ENCODE measurements at places on chromosomes 5 and 9.

- DNase-seq = no peak
These were observed 106.8 kb downstream of the PDE6A start for GRCh38 chr5:149837680-149838269.

GRCh38 chr5:176904276-176904675 is 5.1 kb upstream of the HK3 start:
- no peak for DNase-seq

DNA sequence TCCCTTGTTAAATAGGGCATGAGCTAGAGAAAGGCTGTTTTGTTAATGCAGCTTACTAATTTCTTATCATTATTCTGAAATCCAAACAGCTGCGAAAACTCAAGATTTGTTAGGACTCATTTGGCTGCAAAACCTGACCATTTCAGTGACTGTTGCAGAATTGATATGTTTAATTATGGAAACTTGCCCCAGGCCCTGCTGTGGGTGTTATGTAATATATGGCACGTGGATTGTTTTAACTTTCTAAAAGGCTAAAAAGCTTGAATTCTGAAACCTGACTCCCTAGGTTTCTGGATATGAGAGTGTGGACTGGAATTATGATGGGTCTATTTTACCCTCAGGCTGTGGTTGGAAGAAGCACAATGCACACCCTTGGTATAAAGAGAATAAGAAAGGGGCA is 4.4 kb downstream of the IL9 start:
- no peak for DNase-seq

- DNase-seq = no peak
These were observed 452.1 kb downstream of the TUSC1 start for GRCh38 chr9:25225938-25226760.

- no peak for DNase-seq
These were observed 101.9 kb downstream of the FBXL7 start for GRCh38 chr5:15601853-15602252.

GRCh38 chr5:80220245-80220897 is 35.5 kb downstream of the SERINC5 start:
- DNase-seq = no peak

- no peak for DNase-seq
These were observed 685 bp downstream of the SLC24A2 start for GRCh38 chr9:19788152-19788551.

DNA sequence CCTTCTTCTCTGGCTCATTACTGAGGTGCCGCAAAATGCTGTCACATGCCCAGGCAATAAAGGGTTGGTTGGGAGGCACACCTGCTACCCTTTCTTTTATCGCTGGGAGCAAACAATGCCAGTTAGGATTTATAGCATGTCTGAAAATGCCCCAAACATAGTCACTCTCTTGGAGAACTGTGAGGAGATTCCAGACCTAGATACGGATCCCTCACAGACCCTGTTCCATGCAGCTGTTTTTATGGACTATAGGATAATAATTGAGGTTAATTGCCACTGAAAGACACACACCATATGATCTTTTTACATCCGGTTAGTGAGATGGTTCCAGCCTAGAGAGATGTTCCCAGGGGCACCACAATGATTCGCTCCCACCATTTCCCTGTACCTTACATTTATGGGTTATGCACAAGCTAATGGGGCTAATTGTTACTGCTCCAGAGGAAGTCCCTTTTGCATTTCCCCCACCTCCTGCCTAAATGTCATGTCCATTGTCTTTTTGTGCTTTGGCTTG is 318.1 kb downstream of the PIK3R1 start:
- DNase-seq = no peak

DNA sequence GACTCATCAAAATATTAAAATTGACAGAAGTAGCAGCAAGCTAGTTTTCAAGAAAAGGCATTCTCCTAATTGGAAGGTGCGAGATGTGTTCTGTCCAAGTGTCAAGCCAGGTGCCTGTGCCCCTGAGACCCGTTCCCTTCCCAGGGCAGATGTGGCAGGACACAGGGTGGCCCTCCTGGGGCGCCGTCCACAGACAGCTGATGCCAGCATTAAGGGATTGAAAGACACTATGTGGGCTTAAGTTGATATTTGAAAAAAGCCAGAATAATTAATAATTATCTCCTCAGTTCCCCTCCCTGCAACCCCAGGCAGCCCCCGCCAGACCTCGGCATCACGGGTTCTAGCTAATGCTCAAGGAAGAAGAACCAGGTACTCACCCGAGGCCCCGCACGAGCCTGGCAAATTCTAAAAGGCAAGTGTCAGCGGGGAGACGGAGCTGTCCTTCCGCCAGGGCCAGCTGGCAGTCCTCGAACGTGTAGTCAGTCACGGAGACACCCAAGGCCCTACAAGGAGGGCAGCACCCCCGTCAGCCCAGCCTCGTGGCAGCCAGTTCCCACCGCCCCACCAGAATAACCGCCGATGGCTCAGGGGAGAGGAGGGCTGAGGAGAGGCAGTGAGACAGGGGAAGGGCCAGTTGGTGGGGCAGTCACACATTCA is 29.1 kb upstream of the SLC6A3 start:
- DNase-seq = no peak

- DNase-seq = peak; percentile 2
These were observed 74.1 kb upstream of the SH3PXD2B start for GRCh38 chr5:172528440-172528839.

- no peak for DNase-seq
These were observed 40.4 kb downstream of the PCSK5 start for GRCh38 chr9:75930730-75931321.

GRCh38 chr5:132259069-132259851 is 1.8 kb downstream of the PDLIM4 start:
- DNase-seq = peak; percentile 62

DNA sequence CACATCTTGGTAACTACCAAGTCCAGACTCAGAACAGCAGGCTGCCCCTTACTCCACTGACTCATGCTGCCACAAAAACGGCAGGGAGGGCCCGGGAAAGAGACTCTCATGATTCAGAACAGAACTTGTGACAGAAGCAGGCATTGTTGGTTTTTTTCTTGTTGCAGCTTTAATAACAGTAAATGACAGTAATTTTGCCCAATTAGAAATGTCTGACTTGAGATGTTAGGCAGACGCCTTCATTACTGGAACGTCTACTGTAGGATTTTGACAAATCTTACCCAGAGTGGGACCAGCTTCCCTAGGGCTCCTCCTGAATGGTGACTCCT is 77.9 kb downstream of the SEMA5A start:
- DNase-seq = peak; percentile 79

DNA sequence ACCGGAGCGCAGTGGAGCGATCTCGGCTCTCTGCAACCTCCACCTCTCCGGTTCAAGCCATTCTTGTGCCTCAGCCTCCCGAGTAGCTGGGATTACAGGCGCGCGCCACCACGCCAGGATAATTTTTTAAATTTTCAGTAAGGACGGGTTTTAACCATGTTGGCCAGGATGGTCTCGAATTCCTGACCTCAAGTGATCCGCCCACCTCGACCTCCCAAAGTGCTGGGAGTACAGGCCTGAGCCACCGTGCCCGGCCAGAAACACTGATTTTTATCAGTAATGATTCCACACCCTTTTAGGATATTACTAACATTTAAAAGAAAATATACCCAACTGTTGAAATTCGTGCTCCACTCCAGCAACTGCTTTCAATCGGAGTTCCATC is 464 bp upstream of the FAM151B start:
- no peak for DNase-seq

DNA sequence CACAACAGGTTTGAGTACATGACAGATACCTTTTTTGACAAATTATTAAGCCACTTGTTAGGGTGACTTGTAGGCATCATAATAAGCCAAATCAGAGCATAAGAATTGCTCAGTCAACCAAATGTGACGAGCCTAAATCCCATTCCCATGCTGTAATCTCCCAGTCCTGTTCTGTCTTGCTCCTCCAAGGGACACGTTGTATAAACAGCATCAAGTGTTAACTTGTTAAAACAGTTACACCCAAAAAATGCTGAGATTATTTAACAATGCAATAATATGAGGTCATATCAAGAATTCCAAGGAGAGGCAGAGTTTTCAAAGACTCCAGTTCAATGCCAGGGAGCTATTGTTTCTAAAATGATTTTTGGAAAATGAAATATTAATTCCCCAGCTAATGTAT is 76.2 kb downstream of the SH3TC2 start:
- no peak for DNase-seq

GRCh38 chr5:100667161-100667630 is 132.0 kb downstream of the FAM174A start:
- no peak for DNase-seq

GRCh38 chr9:131513177-131513576 is 10.5 kb downstream of the POMT1 start:
- DNase-seq = no peak

- DNase-seq = no peak
These were observed 13.7 kb upstream of the ADAMTS16 start for GRCh38 chr5:5126444-5126843.

GRCh38 chr9:114372921-114373448 is 14.8 kb downstream of the AKNA start:
- DNase-seq = no peak

- no peak for DNase-seq
These were observed 367.9 kb downstream of the CYLC2 start for GRCh38 chr9:103362986-103363385.

DNA sequence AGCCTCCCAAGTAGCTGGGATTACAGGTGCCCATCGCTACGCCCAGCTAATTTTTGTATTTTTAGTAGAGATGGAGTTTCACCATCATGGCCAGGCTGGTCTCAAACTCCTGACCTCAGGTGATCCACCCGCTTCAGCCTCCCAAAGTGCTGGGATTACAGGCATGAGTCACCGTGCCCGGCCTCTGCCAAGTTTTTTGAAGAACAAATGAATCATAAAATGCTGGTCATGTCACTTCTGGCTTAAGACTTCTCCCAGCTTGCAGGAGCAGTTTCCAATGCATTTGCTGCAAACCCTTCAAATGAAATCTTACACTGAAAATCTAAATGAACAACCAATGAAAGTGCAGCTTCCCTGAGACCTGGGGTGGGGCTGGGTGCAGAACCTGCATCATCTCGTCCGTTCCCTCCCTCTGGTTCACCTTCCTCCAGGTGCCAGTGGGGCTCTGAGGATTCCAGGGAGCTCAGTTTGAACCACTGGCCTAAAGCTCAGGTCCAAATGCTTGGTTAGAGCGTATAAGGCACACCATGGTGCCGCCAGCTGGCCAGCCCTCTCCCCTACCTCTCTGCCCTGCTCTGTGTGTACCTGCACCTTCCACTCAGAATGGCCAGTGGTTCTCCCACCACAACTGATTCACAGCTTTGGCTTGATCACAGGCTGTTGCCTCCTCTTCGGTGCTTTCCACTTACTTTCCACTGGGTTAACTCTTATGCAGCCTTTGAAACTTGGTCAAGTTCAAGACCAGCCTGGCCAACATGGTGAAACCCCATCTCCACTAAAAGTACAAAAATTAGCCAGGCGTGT is 39.8 kb upstream of the FUBP3 start:
- DNase-seq = no peak

DNA sequence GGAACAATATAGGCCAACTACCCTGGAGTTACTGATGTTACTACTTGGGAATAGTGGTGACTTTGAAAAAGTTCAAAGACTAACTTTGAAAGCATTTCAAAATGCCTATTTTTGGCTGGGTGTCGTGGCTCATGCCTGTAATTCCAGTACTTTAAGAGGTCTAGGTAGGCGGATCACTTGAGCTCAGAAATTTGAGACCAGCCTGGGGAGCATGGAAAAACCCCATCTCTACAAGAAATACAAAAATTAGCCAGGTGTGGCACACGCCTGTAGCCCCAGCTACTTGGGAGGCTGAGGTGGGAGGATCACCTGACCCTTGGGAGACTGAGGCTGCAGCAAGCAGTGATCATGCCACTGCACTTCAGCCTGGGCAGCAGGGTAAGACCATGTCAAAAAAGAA is 105.3 kb downstream of the ARRDC3 start:
- DNase-seq = no peak

DNA sequence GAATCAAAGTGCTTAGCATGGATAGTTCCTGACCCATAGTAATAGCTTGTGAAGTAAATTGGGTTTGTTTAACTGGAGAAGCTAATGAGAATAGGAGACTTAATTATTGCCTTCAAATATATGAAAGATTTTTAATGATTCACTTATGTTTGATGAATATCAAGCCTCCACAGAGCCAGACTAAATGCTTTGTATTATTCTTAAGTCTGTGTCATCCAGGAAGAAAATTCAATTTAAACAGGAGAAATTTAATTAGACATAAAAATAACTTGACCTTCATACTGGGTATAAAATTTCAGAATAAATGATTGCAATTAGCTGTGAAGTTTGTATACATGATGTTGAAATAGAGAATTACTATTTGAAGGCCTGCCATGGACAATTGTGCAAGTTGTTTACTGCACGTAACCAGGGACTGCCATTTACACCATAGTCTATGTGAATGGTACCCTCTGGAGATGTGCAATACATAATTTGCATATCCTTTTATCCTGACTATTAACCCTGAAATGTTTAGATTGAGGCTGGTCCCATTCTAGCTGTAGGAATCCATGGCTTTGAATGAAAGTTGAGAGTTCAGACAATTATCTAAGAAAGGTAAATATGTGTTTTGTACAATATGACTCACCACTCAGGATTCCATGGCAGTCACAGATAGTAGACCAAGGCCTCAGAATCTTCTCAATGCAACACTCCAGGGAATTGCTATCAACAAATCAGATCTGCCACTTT is 133.5 kb upstream of the IL12B start:
- no peak for DNase-seq

All from AG04449 (cell line).